ENCODE measurements at places on chromosomes 2 and 18.

GRCh38 chr18:55688030-55688429, 100.0 kb upstream of the TCF4 start:
- no peak for DNase-seq

GRCh38 chr2:126817172-126817571, 81.5 kb upstream of the TEX51 start:
- no peak for DNase-seq

DNA sequence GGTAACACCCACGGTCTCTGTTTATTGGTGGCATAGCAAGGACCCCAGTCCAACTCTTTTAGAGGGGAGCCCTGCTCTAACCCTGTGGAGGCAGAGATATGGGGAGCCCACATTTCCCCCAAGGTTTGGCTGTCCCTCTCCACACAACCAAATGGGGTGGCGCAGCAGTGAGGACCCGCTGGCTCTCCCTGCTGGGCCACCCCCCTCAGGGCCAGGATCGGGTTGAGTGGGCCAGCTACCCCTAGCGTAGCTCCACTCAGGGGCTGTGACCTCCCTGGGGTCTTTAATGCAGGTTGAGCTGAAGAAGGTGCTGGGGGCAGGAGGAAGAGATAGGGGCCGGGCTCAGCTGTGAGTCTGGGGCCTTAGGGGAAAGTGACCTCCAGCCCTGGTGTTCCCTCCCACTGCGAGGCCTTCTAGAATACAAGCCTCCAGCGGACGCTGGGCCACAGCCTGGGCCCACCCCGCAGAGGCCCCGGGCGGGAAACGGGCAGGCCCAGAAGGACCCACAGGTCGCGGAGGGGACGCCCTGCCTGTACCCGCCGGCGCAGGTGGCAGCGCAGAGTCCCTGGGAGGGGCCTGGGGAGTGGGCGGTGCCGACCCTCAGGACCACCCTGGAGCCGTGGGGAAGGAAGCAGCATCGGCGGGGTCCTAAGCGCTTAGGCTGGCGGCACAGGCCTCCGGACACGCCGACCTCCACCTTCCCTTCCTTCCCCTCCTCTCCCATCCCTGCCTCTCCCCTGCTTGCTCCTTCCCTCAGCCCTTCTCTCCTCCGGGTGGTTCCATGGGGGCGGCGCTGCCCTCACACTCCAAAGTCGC, 9.6 kb downstream of the CROCC2 start:
- no peak for DNase-seq

- no peak for DNase-seq
These were observed 429 bp downstream of the C2orf76 start for GRCh38 chr2:119366161-119366648.

- DNase-seq = no peak
These were observed 182.5 kb downstream of the C1D start for GRCh38 chr2:67880291-67880761.

DNA sequence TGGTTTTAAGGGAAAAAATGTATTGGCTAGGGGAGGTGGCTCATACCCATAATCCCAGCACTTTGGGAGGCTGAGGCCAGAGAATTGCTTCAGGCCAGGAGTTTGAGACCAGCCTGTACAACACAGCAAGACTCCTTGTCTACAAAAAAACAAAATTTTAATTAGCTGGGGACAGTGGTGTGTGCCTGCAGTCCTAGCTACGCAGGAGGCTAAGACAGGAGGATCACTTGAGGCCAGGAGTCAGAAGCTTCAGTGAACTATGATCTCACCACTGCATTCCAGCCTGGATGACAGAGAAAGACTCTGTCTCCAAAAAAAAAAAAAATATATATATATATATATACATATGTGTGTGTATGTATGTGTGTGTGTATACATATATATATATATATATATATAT, 18.5 kb downstream of the CCDC88A start:
- DNase-seq = no peak

DNA sequence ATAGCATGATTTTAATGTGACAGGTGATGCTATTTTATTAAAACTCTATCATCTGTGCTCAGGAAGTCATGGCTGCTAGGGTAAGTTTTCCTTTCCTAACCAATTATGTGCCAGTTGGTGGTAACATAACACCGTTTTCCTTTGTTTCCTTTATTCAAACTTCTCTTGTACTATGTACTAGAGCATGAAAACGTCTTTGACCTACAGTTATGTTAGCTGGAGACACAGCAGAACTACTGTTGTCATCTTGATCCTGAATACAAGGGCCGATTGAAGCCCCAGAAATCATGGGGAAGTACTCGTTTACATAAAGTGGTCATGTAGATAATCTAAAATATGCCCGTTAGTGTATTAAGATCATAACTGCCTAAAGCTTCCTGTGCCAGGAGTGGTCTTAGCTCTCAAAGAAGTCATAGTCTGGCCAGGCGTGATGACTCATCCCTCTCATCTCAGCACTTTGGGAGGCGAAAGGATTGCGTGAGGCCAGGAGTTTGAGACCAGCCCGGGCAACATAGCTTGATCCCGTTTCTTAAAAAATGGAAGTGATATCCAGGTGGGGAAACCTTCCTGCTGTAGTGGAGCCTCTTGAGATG, 20.5 kb downstream of the NEDD4L start:
- no peak for DNase-seq

- DNase-seq = no peak
These were observed 75.4 kb downstream of the PIEZO2 start for GRCh38 chr18:11073971-11074370.

GRCh38 chr18:58297198-58297597, 253.2 kb downstream of the NEDD4L start:
- no peak for DNase-seq

DNA sequence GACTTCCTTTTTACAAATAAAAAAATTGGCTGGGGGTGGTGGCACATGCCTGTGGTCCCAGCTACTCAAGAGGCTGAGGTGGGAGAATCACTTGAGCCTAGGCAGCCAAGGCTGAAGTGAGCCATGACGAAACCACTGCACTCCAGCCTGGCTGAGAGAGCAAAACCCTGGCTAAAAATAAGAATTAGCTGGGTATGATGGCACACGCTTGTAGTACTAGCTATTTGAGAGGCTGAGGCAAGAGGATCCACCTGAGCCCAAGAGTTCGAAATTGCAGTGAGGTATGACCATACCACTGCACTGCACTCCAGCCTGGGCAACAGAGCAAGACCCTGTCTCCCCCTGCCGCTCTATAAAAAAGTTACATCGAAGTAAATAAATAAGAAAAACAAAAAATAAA, 33.7 kb downstream of the GFPT1 start:
- no peak for DNase-seq

- DNase-seq = no peak
These were observed 141.1 kb downstream of the CCBE1 start for GRCh38 chr18:59555995-59556659.

GRCh38 chr18:51168960-51169662, 28.4 kb downstream of the MEX3C start:
- DNase-seq = peak; percentile 62

DNA sequence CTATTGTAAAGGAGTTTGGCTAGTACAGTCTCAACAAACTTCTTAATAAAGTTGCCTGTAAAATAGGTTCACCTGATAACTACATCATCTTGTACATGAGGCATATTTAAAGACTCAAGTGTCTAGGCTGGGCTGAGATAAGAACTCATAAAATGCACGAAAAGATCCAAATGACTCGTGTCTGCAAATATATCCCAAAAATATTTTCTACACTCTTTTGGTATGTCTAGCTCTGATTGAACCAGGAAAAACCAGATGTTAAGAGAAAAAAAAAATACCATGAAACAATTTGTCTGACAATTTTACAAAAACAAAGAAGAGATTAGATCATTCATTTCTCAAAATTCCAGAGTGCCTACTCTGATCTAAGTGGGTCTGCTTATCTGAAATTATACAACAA, 166.9 kb upstream of the OSR1 start:
- no peak for DNase-seq

- no peak for DNase-seq
These were observed 15.5 kb downstream of the DUSP19 start for GRCh38 chr2:183093857-183094657.

DNA sequence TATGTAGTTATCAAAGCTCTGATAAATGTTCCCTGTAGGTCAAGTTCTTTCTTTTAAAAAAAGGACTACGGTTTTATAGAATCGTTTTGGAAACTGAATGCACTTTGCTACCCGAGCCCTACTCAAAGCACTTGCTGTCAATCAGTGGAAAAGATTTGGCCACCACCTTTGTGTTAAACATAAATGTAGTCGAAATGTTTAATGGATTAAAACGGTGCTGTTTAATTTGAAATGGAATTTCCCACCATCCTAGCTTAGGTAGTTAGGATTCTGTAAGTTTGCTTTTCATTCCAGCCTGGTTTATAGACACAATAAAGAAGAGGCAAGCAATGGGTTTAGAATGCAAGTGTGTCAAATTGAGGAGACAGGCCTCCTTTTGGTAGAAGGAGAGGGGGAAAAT, 69.4 kb upstream of the MMADHC start:
- DNase-seq = no peak

DNA sequence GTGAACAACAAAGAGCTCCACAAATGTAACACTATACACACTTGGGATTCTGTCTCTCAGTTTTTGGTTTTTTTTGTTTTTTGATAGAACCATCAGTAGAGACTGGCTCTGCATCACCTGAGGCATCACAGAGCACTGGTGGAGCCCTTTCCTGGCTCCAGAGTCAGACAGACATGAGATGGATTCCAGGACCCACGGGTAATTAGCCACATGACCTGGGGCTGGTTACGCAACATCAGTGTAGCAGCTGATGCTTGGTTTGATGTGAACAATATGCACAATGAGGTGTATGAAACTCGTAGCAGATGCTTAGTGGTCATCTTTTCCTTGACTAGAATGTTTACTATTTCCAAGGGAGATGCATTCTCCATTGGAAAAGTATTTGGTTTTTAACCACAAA, 40.7 kb downstream of the CMPK2 start:
- no peak for DNase-seq

- DNase-seq = peak; percentile 96
These were observed 13.5 kb downstream of the ALPK2 start for GRCh38 chr18:58615140-58616132.

DNA sequence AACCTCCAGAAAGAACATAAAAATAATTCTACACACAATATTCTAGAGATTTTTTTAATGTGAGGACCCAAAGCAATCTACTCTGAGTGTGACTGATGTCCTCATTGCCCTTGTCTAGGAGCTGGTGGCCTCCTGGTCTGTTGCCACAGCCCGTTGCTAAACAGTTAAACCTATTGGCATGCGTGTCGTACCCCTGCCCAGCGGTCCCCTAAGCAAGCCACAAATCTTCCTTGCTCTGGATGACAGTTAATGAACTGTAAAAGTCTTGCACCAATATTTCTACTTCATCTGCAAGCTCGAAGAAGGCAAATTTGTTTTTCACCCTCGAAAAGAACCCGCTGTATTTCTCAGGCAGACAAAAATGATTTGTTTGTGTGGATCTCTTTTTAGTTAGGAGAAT, 489.1 kb upstream of the MEX3C start:
- DNase-seq = no peak

GRCh38 chr18:11883153-11883552, 25.0 kb downstream of the MPPE1 start:
- no peak for DNase-seq

GRCh38 chr18:10152475-10152874, 238.7 kb downstream of the VAPA start:
- DNase-seq = no peak

- DNase-seq = no peak
These were observed 4.6 kb downstream of the AGXT start for GRCh38 chr2:240873098-240873788.

GRCh38 chr2:74179063-74179865, 585 bp upstream of the MOB1A start:
- no peak for DNase-seq

GRCh38 chr2:109049022-109049421, 60.0 kb upstream of the EDAR start:
- no peak for DNase-seq
